Stimulated activated CD4-positive, alpha-beta T cell treated with anti-CD3 and anti-CD28 coated beads, TNF-alpha, amount 100 ng/mL, for 4 hours (primary cell): ENCODE measurements at places on chromosomes 2 and 18.

DNA sequence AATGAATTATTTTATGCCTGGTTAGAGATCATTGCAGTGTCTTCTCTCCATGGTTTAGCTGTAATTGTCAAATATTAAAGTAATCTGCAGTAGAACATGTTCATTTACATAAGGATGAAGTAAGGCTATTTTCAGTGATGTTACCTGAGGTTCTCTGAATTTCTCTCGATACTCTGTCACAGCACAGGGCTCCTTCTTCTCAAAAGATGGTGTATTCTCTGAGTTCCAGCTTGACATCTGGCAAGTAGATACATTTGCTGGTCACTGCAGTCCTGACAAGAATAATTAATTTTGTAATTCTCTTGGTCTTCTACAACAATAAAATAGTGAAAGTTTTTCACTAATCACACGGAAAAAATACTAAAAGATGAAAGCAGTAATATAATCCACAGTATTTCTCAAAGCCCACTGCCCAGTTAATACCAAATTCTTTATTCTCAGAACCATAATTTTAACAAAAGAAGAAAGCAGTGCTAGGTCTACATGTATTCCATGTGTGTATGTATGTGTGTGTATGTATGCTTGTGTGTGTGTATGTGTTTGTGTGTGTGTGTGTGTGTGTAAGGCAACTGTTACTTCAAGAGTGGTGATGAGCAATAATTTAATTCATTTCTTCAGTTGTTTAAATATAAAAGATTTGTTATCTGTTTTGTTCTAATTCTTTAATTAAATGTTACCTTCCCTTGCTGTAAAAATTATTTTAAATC is 1165.5 kb upstream of the SLC39A10 start:
- no peak for DNase-seq

- no peak for DNase-seq
Observed at GRCh38 chr2:62293490-62294271, 97.8 kb downstream of the B3GNT2 start.

DNA sequence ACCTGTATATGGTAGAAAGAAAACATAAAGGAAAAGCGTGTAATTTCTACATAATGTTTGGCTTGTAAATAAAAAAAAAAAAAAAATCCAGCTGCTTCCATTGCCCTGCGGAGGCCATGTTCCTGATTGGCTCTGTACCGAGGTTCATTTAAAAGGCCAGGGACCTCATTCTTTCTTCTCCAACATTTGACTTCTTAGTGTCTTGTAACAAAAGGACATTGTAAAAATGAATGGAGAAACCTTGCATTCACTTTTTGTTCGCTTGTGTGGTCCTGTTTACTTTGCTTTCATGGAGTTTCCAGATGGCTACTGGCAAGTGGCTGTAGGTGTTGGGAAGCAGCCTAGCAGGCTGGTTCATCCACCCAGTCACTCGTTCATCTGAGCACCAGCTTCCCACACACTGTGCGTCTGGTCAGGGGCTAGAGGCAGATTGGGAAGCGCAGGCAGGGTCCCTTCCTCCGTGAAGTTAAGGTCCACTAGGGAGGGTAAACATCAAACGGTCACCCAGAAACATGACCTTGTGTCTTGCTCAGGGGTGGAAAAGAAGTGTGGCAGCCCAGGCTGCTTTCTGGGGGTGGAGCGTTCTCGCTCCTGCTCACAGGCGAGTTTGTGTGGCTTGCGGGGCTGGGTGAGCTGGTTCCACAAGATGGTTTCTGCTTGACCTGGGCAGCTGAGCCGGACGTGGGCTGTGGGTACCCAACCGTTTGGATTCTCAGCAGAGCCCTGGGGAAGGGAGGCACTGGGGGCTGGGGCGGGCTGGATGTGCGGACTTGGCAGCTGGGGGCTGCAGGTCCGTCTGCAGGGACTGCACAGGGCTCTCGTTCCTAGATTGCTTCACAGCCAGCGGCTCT is 260.7 kb downstream of the AGAP1 start:
- no peak for DNase-seq

DNA sequence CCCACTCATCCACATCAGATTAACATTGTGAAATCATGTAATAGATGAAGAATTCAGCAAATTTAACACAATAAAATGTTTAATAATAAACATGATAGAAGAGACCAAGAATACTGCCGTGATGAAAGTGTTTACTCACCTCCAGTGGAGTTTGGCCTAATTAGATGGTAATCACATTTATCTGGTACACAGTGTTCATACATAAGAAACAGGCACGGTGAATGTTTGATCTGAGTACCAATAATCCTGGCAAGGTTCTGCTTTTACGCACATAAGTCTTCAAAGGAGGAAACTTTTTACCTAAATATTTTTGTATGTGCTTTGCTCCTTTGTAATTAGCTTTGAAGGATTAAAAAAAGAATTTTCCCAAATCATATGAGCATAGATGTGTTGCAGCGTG is 122.5 kb downstream of the IRS1 start:
- no peak for DNase-seq

GRCh38 chr2:18251486-18251885 is 309.0 kb downstream of the RDH14 start:
- no peak for DNase-seq

DNA sequence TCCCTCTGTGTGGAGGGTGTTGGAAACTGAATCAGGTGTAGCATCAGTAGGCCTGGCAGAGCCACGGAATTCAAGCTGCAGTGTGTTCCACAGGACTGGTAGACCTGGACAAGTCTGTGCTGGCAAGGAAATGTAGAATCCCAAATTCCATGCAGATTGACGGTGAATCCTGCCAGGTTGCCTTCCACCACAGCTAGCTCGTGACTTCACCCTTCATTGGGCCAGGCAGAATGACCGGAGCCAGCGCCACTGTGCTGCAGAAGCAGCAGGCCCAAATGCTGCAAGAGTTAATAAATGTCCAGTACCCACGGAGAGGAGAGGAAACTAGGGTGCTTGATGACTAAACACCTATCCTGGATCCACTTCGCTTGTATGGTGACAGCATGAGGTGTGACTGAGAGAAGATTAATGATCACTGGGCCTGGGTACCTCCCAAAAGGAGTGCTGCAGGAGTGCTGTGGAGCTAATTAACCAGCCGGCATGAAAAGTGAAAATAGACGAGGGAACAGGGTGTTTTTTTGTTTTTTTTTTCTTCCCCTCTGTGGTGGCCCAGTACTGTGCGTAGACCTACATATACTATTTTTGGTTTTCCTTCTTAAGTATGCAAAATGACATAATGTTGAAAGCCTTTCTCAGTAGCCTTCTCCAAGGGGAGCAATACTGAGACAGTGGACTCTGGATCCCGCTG is 122.2 kb downstream of the TANC1 start:
- DNase-seq = no peak

DNA sequence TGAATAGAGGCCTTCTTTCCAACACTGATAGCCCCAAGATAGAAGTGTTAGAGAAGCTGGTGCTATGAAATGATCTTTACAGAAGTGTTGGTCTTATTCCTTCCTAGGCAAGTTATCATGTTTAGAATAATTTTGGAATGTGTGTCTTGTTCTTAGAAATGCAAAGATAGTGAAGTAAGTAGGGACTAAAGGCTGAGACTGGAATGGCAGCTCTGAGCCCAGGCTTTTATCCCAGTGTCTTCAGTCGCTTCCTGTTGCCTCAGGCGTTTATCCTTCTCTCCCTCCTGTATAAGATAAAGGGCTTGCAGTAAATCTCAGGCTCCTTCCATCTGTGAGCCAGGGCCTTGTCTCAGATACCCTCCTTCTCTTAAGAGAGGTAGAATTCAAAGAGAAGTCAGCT is 218.1 kb downstream of the TPGS2 start:
- no peak for DNase-seq

DNA sequence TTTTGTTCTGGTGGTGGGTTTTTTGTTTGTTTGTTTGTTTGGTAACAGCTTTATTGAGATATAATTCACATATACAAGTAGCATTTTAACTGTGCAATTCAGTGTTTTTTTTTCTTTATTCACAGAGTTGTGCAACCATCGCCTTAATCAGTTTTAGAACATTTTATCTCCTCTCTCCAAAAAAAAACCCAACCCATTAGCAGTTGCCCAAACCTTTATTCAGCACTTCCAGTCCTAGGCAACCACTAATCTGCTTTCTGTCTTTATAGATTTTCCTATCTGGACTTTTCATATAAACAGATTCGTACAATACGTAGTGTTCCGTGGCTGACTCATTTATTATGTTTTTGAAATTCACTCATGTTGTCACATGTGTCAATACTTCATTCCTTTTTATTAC is 38.7 kb downstream of the CCDC138 start:
- DNase-seq = no peak

- DNase-seq = no peak
Observed at GRCh38 chr2:60884800-60885199, 3.4 kb downstream of the REL start.

DNA sequence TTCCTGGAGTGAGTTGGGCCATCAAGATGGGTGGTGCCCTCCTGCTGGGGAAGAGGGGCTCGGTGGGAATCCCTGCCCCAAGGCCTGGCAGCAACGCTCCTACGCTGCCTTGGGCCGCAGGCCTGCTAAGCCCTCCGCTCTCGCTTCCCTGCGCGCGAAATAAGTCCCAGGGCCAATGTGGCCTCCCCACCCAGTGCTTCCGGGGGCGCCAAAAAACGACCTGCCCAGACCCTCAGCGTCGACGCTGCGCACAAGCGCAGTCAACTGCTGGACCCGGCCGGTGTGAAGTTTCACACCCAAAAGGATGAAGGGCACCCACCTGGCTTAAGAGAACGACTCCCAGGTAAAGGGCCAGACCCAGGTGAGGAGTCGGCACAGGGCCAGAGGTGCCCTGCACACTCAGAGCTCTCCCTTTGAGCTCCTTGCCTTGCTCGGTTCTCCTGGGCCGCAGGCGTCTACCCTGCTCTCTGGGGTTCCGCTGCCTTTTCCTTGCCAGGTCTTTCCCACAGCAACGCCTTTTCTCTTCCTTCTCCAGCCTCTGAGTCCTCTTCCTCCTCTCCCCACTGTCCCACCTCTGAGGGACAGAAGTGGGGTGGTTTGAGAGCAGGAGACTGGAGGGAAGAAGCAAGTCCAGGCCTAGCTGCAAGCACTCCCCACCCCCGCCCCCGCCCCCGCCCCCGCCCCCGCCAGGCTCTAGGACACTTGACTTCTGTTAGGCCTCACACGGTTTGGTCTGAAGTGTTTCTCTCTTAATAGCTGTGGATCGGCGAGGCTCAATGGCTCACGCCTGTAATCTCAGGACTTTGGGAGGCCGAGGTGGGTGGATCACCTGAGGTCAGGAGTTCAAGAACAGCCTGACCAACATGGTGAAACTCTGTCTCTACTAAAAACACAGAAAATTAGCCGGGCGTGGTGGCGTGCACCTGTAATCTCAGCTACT is at the start of gene DNAJC5G:
Gene DNAJC5G (plus strand): TSS at position 223 of the 940 bp plus-strand sequence. CDS start 1,296 bp downstream, outside the sequence.
- DNase-seq = no peak

DNA sequence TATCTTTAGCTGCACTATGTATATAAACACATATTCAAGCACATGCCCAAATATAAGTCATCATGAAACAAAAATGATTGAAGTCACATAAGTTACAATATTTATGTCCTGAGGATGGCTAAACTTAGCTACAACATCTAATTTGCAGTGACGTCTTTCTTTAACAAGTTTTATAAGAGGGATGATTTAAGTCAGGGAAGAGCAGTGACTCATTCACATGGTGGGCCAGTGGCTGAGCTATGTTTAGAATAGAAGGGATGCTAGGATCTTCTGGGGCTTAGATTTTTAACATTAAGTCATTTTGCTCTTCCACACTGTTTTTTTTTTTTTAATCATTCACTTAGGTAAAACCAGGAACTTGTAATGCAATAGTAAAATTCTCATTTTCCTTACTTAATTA is 22.3 kb downstream of the ADCYAP1 start:
- no peak for DNase-seq

- no peak for DNase-seq
Observed at GRCh38 chr18:62603211-62603610, 80.4 kb downstream of the ZCCHC2 start.

GRCh38 chr2:151347906-151348305 is 9.5 kb upstream of the TNFAIP6 start:
- no peak for DNase-seq

DNA sequence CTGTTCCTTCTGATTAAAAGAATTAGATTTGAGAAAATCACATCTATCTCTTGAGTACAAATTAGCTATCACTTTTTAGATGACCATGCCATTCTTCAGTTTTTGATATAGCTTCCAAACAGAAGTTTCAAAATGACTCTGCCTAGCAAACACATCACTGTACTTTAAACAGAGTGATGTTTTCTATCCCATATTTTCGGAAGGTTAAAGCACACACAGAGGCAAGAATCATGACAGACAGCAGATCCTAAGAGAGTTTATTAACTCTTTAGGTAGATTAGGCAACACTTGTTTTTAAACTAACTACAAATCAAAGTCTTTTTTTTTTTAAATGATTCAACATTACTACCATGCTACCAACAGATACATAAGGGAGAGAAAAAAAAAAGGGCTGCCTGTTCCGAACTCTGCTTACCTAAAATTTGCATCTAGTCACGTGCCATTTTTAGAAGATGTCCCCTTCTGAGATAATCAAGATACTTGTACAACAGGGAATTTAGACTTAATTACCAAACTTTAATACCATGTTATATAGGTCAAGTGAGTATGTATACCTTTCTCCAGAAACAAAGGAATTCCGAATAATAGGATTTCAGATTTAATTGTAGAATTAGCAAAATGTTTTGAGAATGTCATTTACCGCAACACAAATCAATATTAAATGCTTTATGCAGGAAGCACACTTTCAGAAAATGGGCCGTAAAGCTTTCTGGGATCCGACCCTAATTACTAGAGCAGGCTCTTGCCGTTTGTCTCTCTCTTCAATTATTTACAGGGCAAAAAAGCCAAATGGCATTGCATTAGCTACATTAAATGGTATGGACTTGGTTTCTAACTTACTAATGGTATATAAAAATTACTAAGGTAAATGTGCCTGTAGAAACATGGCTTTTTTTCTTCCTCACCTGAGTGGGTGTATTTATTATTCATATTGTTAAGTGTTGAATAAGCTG is 2.6 kb downstream of the RBMS1 start:
- no peak for DNase-seq

DNA sequence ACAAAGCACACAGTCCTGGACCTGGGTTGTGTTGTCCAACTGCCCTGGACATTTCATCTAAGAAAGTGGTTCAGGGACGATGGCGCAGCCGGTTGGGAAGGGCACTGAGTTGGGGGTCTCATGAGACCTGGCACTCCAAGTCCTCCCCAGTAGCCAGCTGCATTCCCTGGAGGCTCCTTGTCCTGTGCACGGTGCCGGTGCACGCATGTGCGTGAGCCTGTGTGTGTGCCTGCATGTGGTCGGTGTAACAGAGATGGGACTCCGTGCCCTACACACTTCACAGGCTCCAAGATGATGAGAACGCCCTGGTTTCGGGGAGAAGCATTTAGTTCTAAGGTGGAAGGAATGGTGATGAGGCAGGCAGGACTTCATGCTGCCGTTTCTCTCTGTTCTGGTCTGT is 124.9 kb upstream of the PXDN start:
- DNase-seq = no peak

DNA sequence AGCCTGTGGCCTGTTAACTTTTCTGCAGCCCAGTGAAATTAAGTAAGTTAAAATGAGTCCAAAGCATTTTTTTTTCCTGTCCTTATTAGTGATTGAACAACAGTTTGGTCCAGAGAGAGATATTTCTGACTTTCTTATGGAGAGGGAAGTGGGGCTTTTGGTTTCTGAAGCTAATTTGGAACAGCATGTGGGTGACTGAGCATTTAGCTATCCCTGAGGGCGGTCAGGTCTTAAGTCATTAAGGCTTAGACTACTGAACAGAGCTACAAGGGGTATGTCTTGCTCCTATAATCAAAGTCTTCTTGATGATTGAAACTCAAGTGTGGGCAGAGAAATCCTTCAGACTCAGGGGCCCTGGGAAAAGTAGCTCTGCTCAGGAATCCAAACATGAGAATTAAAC is 14.0 kb downstream of the ARHGAP25 start:
- DNase-seq = no peak

- DNase-seq = no peak
Observed at GRCh38 chr18:13267431-13267873, 48.9 kb downstream of the LDLRAD4 start.
